ENCODE measurements at places on chromosomes 12 and 14. TPM values are rescaled to one million over a fixed set of nuclear protein-coding genes. Genes with fewer than 3 reads are reported as not detected.

The LRRC10 gene
- total RNA-seq, result not detected

The LBHD2 gene
- total RNA-seq, result not detected

- peak; percentile 41 for DNase-seq
Observed at GRCh38 chr12:52004042-52004648, 2.6 kb upstream of the TAMALIN start.

DNA sequence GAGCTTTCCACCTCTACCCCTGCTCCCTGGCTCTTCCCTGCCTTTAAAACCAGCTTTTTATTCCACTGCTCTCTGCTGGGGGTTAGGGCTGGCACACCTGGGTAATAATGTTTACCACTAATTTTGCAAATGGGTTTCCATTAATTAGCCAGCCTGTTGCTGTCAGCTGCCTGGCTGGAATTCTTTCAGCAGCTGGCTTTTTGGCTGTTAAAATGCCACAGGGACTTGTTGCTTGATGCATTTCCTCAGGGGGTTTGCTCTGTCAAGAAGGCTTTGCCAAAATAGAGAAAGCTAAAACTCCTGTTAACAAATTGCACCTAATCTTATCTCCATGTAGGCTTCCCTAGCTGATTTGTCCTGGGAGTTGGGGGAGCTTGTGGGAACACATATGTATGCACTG lies 51.8 kb upstream of the PSMC1 start:
- no peak for DNase-seq

DNA sequence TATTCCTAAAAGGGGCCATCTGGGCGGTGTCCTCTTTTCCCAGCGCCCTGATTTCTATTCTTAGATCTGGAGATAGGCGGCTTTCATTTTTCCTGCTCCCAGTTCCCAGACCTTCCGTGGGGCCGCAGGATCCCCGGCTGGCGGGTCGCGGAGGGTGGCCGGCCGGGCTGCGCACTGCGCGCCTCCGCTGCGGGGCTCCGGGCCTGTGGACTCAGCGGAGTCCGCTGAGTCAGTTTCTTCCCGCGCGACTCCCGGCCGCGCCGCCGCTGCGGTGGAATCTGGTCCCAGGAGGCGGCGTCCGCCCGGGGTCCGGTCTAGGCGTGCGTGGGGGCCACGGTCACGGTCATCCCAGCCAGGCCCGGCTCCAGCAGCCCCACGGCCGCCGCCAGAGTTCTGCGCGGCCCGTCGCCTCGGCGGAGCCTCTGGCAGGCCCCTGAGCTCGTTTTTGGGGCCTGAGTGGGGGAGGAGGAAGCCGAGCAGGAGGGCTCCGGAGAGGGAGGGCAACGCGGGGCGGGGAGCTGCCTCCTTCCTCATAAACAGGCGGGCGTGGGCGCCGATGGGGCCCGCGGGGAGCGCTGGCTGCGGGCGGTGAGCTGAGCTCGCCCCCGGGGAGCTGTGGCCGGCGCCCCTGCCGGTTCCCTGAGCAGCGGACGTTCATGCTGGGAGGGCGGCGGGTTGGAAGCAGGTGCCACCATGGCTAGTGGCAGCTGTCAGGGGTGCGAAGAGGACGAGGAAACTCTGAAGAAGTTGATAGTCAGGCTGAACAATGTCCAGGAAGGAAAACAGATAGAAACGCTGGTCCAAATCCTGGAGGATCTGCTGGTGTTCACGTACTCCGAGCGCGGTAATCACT lies at the start of gene LRRK2:
Gene LRRK2, plus strand, starts transcription at position 559 of the 853 bp plus-strand sequence. Its CDS starts 135 bp downstream, at position 694.
- DNase-seq, result peak; percentile 34

- DNase-seq, result peak; percentile 5
Observed at GRCh38 chr12:111842556-111843396, 748 bp downstream of the MAPKAPK5 start.
